NCI-H146 (cell line): ENCODE measurements at places on chromosomes 1 and 21.

GRCh38 chr1:174204697-174205308, 45.5 kb downstream of the RABGAP1L start:
- DNase-seq, result peak; percentile 20

DNA sequence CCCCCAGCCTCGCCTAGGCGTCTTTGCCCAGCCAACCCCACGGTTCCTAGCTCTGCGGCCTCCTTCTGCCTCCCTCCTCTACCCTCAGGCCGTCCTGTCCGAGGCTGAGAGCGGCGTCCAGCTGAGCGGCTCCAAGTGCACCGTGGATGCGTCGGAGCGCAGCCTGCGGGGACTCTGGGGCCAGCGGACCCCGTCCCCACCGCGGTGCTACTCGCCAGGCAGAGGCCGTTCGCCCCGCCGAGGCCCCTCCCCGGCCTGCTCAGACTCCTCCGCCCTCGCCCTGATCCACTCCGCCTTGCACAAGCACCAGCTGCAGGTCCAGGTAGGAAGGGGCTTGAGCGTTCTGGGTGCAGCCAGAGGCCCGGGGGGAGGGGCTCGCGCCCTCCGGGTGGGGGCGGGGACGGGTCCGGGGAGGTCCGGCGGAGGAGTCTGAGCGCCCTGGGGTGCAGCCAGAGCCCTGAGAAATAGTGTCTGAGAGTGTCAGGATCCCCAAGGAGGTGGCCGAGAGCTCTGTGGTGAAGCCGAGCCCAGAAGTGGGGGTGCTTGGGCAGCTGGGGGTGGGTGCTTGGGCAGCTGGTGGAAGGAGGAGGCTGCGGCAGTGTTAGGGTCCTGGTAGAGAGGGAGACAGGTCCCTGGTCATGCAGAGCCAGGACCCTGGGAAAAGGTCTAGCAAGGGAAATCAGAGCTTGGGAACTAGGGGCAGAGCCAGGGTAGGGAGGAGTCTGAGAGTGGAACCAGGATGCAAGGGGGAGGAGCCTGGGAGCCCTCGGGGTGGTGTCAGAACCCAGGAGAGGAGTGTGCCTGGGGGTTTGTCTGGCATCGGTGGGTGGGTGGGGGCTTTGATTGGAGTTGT, 3.2 kb upstream of the NBPF3 start:
- DNase-seq, result peak; percentile 28

DNA sequence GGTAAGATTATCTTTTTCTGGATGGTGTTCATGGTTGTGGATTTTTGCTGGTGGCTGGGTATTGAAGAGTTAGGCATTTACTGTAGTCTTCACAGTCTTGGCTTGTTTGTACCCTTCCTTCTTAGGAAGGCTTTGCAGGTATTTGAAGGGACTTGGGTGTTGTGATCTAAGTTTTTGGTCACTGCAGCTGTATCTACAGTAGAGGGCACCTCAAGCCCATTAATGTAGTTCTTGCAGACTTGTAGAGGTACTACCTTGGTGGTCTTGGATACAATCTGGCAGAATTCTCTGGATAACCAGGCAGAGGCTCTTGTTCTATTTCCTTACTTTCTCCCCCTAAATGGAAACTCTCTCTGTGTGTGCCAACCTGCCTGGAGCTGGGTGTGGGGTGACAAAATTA, 155.8 kb upstream of the BRINP3 start:
- DNase-seq, result no peak

- no peak for DNase-seq
These were observed 6.9 kb upstream of the CBR3 start for GRCh38 chr21:36127977-36128376.

GRCh38 chr21:15749082-15749860, 19.5 kb downstream of the USP25 start:
- DNase-seq, result no peak
